ENCODE measurements at places on chromosomes 7 and 10.

- no peak for DNase-seq
These were observed 165.3 kb upstream of the ZMIZ1 start for GRCh38 chr10:78903341-78903940.

DNA sequence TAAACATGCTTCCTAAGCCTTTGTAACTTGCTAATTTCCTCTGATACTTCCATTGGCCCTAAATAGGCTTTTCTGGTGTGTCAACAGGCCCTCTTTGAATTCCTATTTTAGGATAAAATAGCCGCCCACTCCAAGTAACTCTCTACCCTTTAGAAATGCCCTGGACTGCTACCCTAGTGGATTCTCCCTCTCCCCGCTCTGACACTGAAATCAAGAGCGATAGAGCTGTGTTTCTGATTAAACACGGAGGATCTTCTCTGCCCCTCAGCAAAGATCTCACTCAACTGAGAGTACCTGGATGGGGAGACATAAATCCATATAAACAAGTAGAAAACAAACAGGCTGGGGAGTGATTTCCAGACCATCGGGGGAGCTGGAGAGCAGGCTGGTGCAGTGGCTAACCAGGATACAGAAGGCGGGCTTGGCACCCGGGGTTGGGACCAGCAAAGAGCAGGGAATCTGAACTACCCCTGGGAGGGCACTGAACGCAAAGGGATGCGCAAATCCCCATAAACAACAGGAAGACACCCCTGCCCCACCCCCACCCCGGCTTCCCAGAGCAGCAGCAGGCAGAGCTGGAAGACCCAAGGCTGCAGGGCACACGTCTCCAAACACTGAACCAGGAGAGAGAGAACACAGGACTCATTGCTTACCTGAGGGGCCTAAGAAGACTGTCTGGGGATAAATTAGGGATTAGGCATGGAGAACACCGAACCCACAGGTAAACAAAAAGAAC is 2.5 kb downstream of the ASB13 start:
- no peak for DNase-seq

DNA sequence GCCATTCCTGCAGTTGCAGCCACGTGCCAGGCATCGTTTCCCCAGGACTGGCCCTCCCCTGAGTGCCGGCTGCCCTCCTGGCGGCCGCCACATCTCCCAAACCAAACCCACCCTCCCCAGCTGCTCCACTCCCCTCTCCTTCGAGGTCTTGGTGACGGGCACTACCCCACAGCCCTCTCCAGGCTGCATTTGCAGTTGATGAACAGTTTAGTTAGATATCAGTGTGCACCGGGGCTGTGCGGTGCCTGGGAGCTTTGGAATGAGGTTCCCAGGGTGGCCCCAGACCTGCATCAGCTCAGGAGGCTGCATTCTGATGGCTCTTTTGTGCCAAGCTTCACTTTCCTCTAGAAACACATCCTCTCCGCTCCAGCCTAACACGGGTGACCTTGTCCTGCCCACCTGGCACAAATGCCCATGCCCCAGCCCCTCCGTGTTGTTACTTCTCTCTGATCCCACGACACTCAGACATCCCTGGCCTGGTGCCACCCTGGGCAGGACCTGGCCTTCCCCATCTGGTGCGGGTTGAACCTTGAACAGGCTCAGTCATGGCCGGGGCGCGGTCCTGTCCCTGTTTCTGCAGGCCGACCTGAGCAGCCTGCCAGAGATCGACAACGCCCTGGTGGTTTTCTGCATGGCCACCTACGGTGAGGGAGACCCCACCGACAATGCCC is 14.5 kb downstream of the TMEM120A start:
- no peak for DNase-seq

DNA sequence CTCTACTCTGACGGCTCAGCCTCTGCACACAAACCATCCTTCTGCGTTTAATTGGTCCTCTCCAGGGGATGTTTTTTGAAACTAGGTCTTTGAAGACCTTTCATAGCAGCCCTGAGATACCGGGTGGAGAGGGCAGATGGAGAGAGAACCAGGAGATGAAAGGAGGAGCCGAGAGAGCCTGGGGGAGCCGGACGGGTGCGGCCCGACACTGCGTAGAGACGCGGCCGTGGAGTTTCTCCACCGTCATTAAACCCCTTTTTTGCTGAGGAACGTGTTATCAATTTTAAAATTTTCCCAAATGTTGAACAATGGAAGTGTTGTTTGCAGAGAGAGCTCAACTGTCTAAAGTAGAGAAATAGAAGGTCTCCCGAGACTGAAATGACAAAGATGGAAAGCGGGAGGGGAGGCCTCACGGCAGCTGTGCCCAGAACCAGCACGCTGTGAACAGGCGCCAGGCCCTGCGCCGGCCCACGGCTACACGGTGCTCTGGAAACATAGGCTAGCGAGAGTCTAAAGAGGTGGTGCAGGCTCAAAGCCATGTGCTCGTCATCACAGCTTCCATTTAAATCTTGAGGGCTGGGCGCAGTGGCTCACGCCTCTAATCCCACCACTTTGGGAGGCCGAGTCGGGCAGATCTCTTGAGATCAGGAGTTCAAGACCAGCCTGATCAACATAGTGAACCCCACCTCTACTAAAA is 307.0 kb downstream of the PTPRN2 start:
- no peak for DNase-seq

DNA sequence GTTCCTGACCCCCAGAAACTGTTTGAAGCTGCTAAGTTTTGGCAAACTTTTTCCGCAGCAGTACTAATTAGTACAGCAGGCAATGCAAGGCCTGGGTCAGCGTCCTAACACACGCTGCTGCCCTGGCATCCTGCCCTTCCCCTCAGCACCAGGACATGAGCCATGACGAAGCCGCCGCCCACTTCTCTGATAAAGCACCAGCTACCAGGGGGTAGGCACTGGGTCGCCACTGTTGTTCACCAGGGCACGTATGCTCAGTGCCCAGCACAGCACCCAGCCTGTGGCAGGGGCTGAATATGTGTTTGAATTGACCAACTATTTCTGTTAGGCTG is 59.5 kb downstream of the CHST15 start:
- DNase-seq, result no peak

- DNase-seq, result no peak
These were observed 23.5 kb downstream of the ASB4 start for GRCh38 chr7:95509199-95509598.

DNA sequence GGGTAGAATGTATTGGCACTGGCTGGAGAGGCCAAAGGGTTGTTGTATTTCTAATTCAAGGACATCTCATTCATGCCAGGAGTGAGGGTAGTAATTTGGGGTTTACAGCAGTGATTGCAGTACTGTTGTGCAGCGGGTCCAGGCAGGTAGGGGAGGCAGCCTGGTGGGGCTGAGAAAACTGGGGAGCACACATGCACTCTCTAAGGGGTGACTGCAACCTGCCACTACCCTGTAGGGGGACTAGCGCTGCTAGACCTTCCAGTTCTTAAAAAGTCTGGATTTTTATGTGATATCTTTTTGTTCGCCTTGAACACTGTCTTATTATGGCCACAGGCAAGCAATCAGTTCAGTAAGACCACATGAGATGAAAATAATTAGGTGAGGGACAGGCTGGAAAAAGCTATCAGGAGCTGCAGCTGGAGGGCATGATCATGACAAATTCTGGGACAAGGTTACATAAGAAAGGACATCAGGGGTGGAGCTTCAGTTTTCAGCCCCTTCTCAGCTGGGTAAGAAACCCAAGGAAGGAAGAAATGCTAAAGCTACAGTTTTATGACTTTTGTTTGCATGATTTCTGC is 149.0 kb downstream of the ARHGAP21 start:
- DNase-seq, result no peak

DNA sequence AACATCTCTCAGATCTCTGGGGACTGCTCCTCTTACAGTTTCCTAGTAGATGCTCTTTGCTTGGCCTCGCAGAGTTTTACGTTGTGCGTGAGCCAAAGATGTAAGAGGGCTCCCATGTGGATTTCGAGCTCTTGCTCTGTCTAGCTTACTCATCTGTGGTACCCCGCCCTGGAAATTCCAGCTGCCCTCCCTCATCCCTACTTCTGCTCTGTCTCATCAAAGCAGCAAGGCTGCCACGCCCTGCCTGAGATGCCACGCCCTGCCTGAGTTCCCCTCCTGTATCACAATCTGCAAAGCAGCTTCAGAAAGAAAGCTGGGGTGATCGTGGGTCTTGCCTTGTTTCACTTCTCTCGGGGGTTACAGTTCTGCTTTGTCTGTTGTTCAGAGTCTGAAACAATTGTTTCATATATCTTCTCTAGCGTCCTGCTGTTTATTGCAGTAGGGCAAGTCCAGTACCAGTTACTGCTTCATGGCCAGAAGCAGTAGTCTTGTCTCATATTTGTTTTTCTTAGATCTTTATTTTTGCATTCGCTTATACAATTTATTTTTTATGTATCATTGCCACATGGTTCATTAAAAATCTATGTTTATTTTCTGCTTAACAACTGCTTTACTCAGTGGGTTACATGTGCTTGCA is 36.1 kb upstream of the CCNY start:
- no peak for DNase-seq

- no peak for DNase-seq
These were observed 82.7 kb downstream of the ZRANB1 start for GRCh38 chr10:125024497-125025234.

DNA sequence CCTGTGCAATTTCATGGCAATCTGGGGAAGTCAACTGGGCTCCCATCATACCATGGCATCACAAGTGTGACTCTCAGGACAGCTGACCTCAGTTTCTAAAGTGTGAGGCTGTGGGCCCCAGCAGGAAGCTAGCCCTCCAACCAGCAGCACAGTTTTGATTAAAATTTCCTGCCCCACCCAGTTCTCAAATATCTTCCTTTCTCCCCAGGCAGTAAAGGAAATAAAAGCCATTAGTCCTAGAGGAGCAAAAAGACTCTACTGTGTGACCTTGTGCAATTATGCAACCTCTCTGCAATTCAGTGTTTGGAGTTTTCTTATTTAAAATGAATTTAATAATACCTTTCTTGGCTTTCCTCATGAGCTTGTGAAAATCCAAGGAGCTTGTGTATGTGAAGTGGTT is 143.1 kb upstream of the CDCA7L start:
- DNase-seq, result no peak

DNA sequence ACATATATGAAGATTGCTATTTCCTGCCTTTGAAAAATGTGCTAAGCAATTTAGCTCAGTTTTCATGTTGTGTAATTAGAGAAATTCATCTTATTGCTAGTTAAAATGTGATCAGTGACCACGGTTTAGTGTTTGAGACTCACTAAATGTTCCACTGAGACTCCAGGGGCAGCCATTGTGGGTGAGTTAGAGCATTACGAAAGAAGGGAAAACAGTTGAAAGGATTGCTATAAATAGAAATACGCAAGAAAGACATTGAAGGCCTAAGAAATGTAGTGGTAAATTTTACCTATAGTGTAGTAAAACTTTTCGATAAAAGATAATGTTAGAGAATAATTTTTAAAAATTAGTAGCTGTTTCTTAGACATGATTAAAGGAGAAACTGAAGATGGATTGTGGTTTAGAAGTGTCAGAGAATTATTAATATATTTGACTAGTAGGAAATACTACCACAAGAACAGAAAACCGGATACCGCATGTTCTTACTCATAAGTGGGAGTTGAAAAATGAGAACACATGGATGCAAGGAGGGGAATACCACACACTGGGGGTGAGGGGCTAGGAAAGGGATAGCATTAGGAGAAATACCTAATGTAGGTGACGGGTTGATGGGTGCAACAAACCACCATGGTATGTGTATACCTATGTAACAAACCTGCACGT is 394.5 kb downstream of the SEMA3D start:
- no peak for DNase-seq

DNA sequence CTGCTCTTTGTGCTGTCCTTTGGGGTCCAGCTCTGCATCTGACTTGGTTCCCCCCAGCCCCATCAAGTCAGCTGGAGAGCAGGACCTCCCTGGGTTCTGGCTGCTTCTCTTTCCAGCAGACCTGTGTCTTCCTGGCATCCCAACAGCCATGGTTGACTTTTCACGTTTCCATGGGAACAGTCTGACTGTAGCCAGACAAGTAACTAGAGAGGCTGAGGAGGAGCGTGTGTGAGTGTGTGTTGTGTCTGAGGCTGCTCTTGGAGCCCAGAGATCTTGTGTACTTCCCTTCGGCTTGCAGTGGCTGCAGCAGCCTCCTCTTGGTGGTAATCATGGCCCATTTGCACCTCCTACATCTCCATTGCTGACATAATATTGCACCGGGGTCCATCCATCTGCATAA is 332.0 kb downstream of the RPS24 start:
- no peak for DNase-seq

Measured in stimulated activated CD8-positive, alpha-beta memory T cell treated with anti-CD3 and anti-CD28 coated beads, Interleukin-7, amount 100 ng/mL, for 1 hour (primary cell).